CD4-positive, alpha-beta memory T cell (primary cell): ENCODE measurements at places on chromosomes 13 and 19. TPM values are rescaled to one million over a fixed set of nuclear protein-coding genes. Genes with fewer than 3 reads are reported as not detected.

VSTM1 gene
- total RNA-seq: not detected

DNA sequence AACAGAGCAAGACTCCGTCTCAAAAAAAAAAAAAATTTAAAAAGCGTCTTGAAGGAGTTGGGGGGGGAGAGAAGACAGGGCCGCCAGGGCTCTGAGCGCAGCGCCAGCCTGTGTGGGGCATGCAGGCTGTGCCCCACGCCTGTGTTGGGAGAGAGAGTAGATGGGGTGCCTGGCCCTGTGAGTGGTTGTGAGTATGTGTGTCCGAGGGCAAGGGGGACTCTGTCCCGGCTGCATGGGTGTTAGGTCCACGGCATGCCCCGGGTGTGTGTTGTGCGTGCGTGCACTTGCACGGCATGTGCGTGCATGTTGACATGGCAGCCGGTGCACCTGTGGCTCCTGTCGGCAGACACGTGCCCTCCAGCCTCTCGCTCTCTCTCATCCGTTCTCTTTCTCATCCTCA lies 3.4 kb downstream of the MAP2K7 start:
- H3K27me3 ChIP-seq: no peaks in the 10 kb centered on the region
- DNase-seq: no peak
- H3K27ac ChIP-seq: no peak overlapping the region
- peaks cover 32% of the 10 kb centered on the region for H3K4me1 ChIP-seq

ALG5 gene
- 23.3 TPM for total RNA-seq

DNA sequence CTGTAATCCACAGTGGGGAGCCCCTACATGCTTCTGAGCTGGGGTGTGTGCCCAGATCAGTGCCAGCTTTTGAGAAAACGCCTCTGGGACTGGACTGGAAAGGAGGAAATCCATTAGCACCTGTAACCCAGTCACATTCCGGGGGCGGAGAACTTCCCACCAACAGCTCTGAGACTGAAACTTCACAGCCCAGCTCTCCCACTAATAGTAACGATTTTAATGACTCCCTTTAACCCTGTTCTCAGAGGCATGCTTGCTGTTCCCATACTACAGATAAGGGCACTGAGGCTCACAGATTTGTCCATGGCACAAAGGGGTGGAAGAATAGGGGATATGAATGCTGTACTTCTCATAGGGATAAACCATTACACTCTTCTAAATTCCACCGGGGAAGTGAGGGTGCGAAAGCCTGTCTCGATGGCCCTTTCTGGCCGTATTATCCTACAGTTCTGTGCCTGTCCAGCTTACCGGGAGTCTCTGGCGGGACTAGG lies 851 bp downstream of the FBXO46 start:
- no peak for DNase-seq
- no peaks in the 10 kb centered on the region for H3K27me3 ChIP-seq
- H3K4me3 ChIP-seq: peak overlapping the region; percentile 97
- H3K4me1 ChIP-seq: peaks cover 35% of the 10 kb centered on the region
- no peaks in the 10 kb centered on the region for H3K36me3 ChIP-seq
